Activated CD8-positive, alpha-beta T cell treated with anti-CD3 and anti-CD28 coated beads, Interleukin-2, amount 10 ng/mL, durations not matched to agents 7 days and 5 days (primary cell): ENCODE measurements at places on chromosomes 7 and 10. TPM values are rescaled to one million over a fixed set of nuclear protein-coding genes. Genes with fewer than 3 reads are reported as not detected.

GIMAP8 gene
- 21.5 TPM for total RNA-seq

RSU1 gene
- total RNA-seq: 71.9 TPM

OR13A1 gene
- total RNA-seq: not detected

- no peaks in the 10 kb centered on the region for H3K27me3 ChIP-seq
- peak overlapping the region; percentile 89 for H3K4me3 ChIP-seq
- H3K27ac ChIP-seq: peak overlapping the region; percentile 97
- no peaks in the 10 kb centered on the region for H3K36me3 ChIP-seq
- peak; percentile 72 for DNase-seq
Observed at GRCh38 chr10:119206603-119207365, 587 bp upstream of the GRK5 start.

- no peaks in the 10 kb centered on the region for H3K27me3 ChIP-seq
- H3K4me3 ChIP-seq: no peak overlapping the region
- peaks cover 3% of the 10 kb centered on the region for H3K4me1 ChIP-seq
- DNase-seq: no peak
- no peak overlapping the region for H3K27ac ChIP-seq
- peaks cover 42% of the 10 kb centered on the region for H3K36me3 ChIP-seq
Observed at GRCh38 chr7:672891-673290, 53.6 kb upstream of the DNAAF5 start.

- no peak overlapping the region for H3K4me3 ChIP-seq
- no peak for DNase-seq
- H3K36me3 ChIP-seq: no peaks in the 10 kb centered on the region
- no peak overlapping the region for H3K27ac ChIP-seq
- peaks cover 3% of the 10 kb centered on the region for H3K27me3 ChIP-seq
Observed at GRCh38 chr7:23266918-23267317, 20.3 kb downstream of the GPNMB start.

DYDC2 gene
- not detected for total RNA-seq

GRCh38 chr7:24786941-24787340, 29.7 kb upstream of the GSDME start:
- peaks cover 7% of the 10 kb centered on the region for H3K4me1 ChIP-seq
- H3K36me3 ChIP-seq: peaks cover 23% of the 10 kb centered on the region
- H3K27ac ChIP-seq: peak overlapping the region; percentile 37
- no peak overlapping the region for H3K4me3 ChIP-seq
- peak; percentile 25 for DNase-seq

DNA sequence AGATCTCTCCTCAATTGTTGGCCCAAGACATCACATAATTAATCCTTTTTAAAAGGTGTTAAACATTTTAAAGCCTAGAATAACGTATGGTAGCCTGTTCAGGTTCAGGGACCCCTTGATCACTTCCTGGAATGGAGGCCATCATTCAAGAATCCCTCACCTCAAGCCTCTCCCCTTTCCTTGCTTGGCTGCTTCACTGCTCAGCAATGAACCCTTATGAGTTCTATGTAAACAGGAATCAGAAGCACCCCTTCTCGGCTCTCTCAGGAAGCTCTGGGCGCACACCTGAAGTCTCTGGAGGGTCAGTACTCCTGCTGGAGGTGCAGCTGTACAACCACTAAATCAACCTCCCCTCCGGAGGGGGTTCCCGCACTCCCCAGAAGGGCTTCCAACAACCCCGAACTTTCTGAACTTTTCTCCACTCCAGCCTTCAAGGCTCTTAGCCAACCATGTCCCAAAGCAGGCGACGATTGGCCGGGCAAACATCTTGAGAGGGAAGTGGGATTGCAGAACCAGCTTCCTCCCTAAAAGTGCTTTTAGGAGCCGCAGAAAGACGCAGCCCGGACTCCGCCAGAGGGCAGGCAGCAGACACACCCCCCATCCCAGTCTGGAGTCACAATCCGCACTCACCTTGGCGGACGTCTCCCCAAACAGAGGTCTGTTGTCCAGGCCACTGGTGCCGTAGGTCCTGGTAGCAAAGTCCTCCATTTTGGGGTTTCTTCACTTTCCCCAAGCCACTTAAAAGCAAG, 562 bp downstream of the TMEM243 start:
- DNase-seq: peak; percentile 47
- H3K36me3 ChIP-seq: peaks cover 34% of the 10 kb centered on the region
- H3K27ac ChIP-seq: peak overlapping the region; percentile 99
- peak overlapping the region; percentile 99 for H3K4me3 ChIP-seq
- peaks cover 6% of the 10 kb centered on the region for H3K27me3 ChIP-seq

DNA sequence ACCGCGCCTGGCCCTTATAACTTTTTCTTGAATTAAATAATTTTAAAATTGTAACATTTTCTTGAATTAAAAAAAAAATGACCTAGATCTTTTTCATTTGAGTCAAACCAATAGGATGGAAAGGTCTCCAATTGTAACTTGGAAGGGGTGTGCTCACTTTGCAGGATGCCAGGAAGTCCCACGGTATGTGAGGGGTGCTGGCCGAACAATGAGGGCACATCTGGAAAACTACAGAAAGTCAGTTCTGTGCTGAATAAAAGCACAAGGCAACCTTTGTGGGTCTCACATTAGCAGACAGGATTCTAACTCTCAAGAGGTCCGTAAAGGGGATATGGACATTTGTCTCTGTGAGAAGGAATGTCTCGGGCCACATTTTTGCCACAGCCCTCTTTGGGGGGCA, 52.8 kb upstream of the PDLIM1 start:
- no peaks in the 10 kb centered on the region for H3K4me1 ChIP-seq
- no peak for DNase-seq
- no peak overlapping the region for H3K27ac ChIP-seq
- no peak overlapping the region for H3K4me3 ChIP-seq

GRCh38 chr10:14382022-14382421, 51.3 kb upstream of the FRMD4A start:
- H3K27me3 ChIP-seq: peaks cover 4% of the 10 kb centered on the region
- no peaks in the 10 kb centered on the region for H3K36me3 ChIP-seq
- H3K27ac ChIP-seq: no peak overlapping the region
- no peak overlapping the region for H3K4me3 ChIP-seq
- DNase-seq: peak; percentile 37

CYP2C19 gene
- not detected for total RNA-seq
